ENCODE measurements at places on chromosomes 3 and 15.
A peak's percentile ranks its signal among the peaks of the same experiment; 100 is the strongest.

- DNase-seq: no peak
Measured at GRCh38 chr15:47991357-47991756, 129.4 kb upstream of the SLC24A5 start.

DNA sequence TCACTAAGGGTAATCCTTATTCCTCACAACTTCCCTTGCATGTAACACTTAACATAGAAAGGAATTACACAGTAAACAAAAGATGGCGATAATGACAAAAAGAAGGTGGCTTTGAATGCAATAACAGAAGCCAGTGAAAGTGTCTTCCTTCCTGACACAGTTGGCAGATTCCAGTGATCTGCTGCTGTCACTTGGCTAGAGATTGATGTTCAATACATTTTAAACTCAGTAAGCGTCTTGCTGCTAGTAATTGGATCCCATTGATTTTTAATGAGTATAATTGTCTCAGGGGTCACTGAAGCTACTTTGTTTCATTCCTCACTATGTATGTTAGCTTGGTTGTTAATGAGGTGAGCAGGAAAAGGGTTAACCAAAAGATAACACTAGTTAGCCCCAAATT is 692.7 kb downstream of the NTRK3 start:
- DNase-seq: no peak

DNA sequence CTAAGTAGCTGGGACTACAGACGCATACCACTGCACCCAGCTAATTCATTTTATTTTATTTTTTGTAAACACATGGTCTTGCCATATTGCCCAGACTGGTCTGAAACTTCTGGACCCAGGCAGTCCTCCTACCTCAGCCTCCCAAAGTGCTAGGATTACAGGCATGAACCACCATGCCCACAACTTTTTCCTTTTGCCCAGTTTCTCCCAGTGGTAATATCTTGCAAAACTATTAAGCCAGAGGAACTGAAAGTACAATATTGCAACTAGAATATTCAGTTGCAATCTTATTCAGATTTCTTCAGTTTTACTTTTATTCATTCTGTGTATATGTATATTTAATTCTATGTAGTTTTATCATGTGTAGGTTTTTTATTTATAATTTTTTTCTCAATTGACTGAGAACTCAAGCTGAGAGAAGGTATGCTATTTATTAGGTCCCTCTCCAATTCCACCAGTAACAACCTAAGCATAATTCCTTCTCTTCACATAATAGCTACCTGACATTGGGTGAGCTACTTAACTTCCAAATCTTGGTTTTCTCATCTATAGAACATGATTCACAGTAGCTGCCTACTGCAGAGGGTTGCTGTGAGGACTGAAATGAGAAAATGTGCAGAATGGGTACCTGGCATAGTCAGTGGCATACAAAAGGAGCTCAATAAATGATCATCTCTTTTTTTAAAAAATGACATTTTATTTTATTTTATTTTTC is 30.8 kb downstream of the KLHL18 start:
- DNase-seq: no peak

DNA sequence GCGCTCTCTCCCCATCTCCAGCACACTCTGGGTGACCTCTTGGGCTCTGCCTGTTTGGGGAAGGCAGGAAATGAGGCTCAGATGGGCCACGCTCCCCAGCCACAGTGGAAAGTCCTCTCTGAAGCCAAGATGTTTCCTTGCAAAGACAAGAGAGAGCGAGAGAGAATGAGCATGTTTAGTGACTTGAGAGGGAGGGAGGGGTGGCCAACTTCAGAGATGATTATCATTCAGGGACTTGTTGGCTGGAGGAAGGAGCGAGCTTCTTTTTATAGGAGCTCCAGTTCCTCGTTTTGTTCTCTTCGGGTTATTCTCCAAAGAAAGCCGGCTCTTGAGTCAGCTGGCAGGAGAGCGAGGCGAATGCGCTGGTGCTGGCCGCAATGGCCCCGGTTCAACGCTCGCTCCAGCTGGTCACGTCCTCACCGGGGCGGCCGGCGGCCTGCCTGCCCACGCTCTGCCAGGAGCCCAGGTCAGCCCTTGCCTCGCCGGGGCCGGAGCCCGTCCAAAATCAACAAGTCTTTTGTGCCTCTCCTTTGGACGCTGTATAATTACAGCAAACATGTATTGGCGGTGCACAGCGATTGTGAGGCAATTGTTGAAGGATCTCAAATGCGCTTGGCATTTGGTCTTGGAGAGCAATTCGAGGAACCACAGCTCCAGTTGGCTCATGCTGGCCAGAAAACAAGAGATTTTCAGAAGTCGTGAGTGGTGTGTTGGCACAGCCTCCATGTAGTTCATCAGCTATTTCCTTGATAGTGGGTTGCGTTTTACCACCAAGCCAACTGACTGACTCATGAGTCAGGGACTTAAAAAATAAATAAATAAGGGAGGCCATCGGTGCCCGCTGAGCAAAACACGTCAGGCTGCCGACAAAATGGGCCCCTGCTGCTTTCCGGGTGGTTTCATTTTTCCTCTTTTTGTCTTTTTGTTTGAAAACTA is 288.6 kb downstream of the UACA start:
- DNase-seq: no peak

- DNase-seq: no peak
Measured at GRCh38 chr15:52682781-52683180, 3.6 kb upstream of the ATOSA start.

- DNase-seq: no peak
Measured at GRCh38 chr3:61780455-61781228, 219.3 kb downstream of the PTPRG start.

- no peak for DNase-seq
Measured at GRCh38 chr3:72067721-72068120, 282.8 kb upstream of the PROK2 start.

- DNase-seq: no peak
Measured at GRCh38 chr3:139198929-139199328, 144.9 kb upstream of the MRPS22 start.

- DNase-seq: peak; percentile 39
Measured at GRCh38 chr15:55799291-55800212, 56.6 kb upstream of the PRTG start.

- DNase-seq: no peak
Measured at GRCh38 chr3:61058836-61059235, 192.4 kb downstream of the FHIT start.

DNA sequence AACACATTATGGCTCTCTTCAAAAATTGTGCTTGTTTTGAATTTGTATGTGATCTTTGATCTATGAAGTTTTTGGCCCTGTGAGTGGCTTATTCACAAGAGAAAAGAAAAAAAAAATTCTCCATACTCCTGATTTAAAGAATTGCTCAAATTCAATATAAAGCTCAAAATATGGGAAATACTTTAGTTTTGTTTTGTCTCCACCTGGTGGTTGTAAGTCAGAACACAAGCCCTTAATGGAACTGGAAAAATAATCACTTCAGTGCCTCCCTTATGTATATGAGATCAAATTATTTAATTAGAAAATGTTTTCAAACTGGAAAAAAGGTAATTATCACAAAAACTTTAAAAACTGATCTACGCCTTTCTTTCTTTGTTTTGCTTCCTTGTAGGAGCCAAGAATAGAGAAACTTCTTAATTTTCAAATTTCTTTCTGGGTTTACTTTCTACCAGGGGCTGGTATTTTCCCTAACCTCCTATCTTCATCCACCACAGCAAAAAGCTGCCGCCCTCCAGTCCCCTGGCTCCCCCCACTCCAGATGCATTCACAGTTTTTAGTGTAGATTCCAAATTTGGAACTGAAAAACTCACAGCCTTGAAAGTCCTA is 50.6 kb downstream of the SERP1 start:
- DNase-seq: no peak

- no peak for DNase-seq
Measured at GRCh38 chr15:55879181-55879580, 114.2 kb downstream of the NEDD4 start.

GRCh38 chr3:182308328-182308727 is 485.0 kb upstream of the ATP11B start:
- DNase-seq: no peak

DNA sequence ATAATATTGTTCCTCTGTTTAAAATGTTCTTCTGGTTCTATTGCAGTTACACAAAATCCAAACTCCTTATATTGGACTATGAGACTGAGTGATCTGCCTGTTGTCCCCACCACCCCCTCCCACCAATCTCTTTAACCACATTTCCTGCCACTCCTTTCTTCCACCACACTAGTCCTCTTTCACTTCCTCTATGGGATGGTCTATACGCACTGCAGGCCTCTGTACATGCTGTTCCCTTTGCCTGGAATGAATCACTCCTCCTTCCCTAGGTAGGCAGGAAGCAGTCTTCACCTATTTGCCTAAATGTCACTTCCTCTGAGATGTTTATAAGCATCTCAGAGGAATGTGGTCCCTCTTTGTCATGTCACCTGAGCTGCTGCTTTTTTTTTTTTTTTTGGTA is 4.0 kb downstream of the MAP2K1 start:
- no peak for DNase-seq

DNA sequence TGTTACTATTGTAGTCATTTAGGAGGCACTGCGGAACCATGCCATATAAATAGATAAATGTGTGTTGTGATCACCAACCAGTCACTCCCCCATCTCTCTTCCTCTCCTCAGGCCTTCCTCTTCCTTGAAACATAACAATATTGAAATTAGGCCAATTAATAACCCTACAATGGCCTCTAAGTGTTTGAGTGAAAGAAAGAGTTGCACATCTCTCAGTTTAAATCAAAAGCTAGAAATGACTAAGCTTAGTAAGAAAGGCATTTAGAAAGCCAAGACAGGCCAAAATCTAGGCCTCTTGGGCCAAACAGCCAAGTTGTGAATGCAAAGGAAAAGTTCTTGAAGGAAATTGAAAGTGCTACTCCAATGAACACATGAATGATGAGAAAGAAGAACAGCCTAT is 8.1 kb upstream of the DNASE1L3 start:
- DNase-seq: no peak

DNA sequence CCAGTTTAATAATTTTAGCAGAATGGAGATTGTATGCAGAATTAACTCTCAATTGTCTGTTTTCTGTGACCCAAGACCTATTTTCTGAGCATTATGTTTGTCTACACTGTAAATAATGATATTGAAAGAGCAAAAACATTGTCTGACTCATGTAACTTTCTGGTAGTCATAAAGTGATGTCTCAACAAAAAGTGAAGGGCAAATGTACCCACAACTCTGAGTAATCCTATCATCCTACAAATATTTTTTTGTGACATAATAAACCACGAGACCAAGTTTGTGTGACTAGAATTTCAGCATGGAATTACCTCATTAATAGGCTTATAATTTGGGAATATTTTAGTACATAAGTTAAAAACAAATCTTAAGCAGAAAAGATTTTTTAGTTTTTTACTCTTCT is 15.4 kb upstream of the ABHD10 start:
- DNase-seq: no peak

DNA sequence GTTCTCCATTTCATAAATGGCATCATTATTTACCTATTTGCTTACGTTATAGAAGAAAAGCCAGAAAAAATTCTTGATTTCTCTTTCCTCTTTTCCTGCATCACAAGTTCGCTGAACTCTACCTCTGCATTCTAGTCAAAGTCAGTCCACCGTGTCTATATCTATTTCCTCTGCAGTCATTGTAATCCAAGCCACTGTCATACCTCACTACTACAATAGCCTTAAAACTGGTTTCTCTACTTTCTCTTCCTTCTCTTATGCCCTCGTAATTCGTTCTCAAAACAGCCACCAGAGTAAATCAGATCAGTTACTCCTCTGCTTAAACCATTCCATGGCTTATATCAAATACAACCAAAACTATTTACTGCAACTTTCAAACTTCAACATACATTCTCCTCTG is 13.4 kb upstream of the FAM81A start:
- DNase-seq: no peak

GRCh38 chr15:75025107-75025506 is 1.7 kb downstream of the PPCDC start:
- no peak for DNase-seq

- DNase-seq: no peak
Measured at GRCh38 chr15:59311195-59311594, 61.5 kb downstream of the MYO1E start.

DNA sequence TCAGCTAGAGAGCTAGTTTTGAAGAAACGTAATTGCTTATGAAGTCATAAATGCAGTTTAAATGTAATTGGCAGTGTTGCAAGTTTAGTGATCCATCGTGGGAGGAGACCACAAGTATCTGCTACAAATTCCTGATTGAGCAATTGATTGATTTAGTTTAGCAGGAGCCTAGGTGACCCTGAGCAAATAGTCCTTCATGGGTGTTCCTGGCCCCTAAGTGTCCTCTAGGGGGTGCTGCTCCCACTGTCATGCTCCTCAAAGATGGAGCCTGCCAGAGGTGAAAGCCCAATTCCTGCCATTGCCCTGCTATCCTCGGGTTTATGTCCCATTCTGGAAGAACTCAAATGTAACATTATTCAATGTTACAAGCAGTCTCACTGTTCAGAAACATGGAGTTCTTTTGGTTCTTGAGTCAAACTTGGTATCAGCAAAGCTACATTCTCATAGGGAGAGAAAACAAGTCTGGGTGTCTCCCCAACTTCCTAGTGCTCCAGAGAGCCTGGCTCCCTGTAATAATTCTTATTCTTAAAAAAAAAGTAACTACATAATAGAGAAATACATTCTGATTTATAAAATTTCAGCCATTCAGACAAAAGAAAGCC is 29.8 kb upstream of the SENP5 start:
- no peak for DNase-seq

GRCh38 chr15:81962482-81962881 is 83.3 kb downstream of the MEX3B start:
- DNase-seq: no peak

GRCh38 chr3:107236655-107237337 is 140.4 kb upstream of the CCDC54 start:
- no peak for DNase-seq

- DNase-seq: peak; percentile 19
Measured at GRCh38 chr3:47578691-47579632, at the start of gene CSPG5. Gene CSPG5 (minus strand): TSS chr3:47578865. CDS start chr3:47578693, 172 bp downstream.

GRCh38 chr3:40915346-40915865 is 283.9 kb upstream of the CTNNB1 start:
- no peak for DNase-seq

- no peak for DNase-seq
Measured at GRCh38 chr15:73081321-73081958, 29.2 kb downstream of the NEO1 start.

DNA sequence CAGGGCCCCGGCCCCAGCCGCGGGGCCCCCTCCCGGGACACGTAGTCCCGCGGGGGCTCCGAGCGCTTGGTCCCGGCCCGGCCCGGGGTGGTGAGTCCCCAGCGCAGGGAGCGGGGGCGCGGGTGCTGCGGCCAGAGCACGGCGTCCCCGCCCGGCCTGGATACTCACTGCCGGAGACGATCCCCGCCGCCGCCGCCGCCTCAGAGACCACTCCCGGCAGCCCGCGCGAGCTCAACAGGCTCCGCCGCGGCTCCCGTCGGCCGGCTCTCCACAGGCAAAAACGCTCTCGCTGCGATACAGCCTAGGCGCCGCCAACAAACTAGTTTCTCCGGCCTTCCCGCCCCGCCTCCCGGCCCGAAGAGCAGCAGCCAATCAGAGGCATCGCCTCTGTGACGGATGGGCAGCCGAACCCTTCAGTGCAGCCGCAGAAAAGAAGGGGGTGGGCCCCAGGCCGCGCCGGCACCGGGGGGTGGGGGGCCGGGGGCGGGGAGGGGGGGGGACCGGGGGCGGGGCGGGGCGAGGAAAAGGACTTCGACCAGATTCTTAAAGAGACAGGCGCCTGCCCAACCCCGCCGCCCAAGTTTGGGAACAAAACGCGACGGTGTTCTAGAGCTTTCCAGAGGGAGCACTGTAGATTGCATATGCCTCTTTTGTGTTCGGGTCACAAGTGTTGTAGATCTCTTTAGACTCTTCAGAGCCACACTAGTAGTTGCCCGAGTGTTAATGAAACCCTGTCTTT is at the start of gene KLHL25:
KLHL25 (minus strand) TSS at position 328 of the 739 bp plus-strand sequence. CDS start 25,115 bp downstream, outside the sequence.
- peak; percentile 88 for DNase-seq

Data from mesothelial cell of epicardium (in vitro differentiated cells).